ENCODE measurements at places on chromosomes 3 and 15.

DNA sequence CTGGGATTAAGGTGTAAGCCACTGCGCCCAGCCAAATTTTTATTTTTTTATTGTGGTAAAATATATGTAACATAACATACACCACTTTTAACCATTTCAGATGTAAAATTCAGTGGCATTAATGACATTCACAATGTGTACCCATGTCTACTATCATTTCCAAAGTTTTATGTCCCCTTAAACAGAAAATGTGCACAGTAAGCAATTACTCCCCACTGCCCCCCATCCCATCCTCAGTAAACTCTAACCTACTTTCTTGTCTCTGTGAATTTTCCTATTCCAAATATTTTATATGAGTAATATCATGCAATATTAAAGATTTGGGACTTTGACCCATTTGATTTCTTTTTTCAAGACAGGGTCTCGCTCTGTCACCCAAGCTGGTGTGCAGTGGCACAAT is 14.6 kb upstream of the PRRT3 start:
- DNase-seq = no peak

GRCh38 chr15:84023636-84024035 is 211.9 kb upstream of the GOLGA6L4 start:
- no peak for DNase-seq

GRCh38 chr15:66288551-66289185 is 4.7 kb upstream of the DIS3L start:
- DNase-seq = no peak

DNA sequence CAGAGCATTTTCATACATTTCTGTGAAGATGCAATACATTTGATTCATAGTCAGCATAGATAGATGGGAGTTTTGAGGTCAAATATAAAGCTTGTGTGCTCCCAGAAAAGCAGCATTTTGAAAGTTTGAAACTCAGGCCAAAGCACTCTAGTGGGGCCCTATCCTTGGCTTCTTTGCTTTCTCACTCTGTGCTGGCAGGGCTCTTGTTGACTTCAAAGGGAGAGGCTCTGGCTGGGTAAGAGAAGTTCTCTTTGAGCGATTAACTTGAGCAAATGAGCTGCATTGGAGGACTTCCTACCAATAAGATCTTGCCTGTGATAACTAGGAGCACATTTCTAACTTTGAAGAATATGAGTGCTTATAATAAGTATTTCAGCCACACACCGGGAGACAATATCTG is 214.0 kb upstream of the RARB start:
- DNase-seq = no peak

- no peak for DNase-seq
Observed at GRCh38 chr3:191631496-191631895, 170.5 kb downstream of the PYDC2 start.

DNA sequence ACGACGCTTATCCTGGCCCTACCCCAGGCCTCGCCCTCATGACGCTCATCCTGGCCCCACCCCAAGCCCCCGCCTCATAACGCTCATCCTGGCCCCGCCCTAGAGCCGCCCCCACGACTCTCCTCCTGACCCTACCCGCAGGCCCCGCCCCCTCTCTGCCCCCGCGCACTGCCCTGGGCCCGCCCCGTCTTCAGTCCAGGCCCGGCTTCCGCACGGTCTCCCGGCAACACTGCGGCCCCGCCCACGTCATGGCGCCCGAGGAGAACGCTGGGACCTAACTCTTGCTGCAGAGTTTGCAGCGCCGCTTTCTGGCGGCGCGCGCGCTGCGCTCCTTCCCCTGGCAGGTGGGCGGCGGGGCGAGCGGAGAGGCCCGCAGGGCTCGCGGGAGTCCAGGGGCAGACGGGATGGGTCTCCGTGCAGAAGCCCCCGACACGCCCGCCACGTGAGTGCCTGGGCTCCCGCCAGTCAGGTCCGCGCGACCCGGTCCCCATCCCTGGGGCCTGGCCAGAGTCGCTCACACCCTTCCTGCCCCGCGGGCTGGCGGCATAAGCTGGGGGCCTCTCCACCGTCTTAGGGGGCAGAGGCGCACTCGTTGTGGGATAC is 52.5 kb upstream of the ROPN1B start:
- DNase-seq = peak; percentile 93

GRCh38 chr3:61560517-61561373 is 626 bp upstream of the PTPRG start:
- peak; percentile 50 for DNase-seq

DNA sequence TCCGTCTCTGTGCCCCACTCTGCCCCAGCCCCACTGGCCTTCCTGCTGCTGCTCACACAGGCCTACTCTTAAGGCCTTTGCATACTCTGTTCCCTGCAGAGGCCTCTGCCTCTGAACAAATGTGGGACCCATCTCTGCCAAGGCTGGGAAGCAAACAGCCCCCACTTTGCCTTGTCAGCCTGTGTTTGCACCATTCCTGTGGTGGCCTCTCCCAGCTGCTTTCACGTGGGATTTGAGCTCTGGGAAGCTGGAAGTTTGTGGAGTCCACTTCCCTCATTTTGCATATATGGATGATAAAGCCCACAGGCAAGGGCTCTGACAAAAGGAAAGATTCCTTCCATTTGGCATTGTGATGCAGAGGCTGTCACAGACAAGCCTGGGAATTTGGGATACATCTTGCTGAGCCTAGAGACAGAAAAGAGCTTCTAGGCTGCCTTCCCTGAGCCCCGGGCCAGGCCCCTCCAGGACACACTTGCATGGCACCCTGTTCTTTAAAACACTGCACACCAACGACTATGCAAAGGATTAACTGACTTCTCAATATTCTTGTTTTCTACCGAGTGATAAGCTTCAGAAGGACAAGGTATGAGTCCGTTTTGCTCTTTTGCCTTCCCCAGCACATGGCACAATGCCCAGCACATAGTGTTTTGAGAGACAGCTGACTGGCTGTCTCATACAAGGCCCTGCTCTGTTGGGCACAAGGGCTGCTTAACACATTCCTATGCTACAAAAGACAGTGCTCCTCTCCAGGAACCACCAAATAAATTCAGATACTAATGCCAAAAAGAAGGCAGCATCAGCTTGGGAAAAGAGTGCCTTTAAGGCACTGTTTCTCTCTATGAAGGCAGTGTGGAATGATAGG is 120.7 kb upstream of the TOPAZ1 start:
- DNase-seq = no peak

DNA sequence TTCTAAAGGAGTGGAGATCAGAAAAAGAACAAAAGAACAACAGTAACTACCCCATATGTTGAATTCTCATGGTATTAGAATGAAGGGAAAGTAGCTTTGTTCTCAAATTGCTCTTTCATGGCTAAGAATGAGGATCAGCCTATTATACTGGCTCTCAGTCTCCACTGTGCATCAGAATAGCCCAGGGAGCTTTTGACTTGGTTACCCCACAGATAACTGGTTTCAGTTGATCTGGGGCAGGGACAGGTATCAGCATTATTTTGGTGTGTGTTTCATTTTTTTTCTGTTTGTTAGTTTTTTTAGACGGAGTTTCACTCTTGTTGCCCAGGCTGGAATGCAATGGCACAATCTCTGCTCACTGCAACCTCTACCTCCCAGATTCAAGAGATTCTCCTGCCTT is 311.7 kb upstream of the TLE3 start:
- no peak for DNase-seq

- DNase-seq = no peak
Observed at GRCh38 chr15:61449186-61449702, 220.1 kb upstream of the RORA start.

DNA sequence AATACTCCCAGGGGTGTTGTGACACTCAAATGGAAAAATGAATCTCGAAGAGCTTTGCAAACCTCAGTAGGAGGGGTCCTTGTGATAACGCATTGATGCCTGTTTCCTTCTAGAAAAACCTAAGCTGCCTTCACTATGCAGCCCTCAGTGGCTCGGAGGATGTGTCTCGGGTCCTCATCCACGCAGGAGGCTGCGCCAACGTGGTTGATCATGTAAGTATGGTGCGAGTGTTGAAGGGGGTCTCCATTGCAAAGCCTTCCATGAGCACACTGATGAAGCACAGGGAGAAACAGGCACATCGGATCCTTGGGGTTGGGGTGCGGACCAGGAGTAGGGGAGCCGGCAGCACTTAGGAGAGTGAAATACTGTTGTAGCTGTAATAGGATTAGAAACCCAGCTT is 22.3 kb downstream of the ANKDD1A start:
- no peak for DNase-seq

- DNase-seq = no peak
Observed at GRCh38 chr3:141049681-141050080, 1.5 kb upstream of the SPSB4 start.

GRCh38 chr3:89698208-89698830 is 590.9 kb downstream of the EPHA3 start:
- no peak for DNase-seq

GRCh38 chr3:159840703-159841299 is 147.8 kb upstream of the IL12A start:
- no peak for DNase-seq

- no peak for DNase-seq
Observed at GRCh38 chr3:99774467-99774866, 43.2 kb upstream of the CMSS1 start.

DNA sequence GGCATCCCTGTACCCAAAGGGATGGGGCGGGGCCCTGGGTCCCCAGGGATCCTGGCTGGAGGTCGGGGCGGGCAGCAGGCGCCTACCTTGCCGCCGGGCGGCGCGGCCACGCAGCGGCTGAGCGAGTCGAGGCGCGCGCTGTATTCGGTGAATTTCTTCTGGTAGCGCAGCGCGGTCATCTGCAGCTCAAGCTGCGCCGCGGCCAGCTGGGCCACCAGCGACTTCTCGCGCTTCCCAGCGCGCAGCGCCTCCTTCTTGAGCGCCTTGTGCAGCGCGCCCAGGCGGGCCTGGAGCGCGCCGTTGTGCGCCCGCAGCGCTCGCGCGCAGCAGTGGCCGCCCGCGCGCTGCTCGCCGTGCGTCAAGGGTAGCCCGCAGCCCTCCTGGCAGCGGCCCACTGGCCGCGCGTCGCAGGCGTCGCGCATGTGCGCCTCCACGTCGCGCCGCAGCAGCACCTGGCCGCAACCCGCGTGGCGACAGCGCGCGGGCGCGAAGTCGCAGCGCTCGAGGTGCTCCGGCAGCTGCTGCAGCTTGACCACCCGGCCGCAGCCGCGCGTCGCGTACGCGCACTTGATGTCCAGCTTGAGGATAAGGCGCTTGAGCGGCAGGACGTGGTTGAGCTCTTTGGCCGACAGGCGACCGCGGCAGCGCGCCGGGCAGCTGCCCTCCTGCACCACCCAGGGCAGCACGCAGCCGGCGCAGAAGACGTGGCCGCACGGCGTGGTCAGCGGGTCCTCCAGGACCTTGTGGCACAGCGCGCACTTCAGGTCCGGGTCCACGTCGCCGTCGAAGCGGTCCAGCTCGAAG is 522 bp downstream of the PDZRN3 start:
- no peak for DNase-seq

DNA sequence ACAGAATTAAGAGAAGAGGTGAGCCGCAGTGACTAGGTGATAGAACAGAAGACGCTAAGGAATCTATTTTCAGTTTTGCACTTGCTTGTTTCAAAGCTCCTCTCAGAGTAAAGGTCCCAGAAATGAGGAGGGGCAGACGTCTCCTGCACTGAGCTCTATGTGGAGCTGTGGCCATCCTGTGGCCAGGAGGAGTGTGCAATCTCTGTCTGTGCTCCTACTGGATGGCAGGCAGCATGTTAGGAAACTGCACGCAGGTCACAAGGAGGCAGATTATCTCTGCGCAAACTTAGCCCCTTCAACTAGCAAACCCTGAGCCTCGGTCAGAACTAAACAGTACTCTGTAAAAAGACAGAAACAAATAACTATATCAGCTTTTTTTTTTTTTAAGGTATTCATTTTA is 31.1 kb upstream of the PPIB start:
- no peak for DNase-seq

GRCh38 chr3:182349051-182349450 is 444.3 kb upstream of the ATP11B start:
- no peak for DNase-seq

DNA sequence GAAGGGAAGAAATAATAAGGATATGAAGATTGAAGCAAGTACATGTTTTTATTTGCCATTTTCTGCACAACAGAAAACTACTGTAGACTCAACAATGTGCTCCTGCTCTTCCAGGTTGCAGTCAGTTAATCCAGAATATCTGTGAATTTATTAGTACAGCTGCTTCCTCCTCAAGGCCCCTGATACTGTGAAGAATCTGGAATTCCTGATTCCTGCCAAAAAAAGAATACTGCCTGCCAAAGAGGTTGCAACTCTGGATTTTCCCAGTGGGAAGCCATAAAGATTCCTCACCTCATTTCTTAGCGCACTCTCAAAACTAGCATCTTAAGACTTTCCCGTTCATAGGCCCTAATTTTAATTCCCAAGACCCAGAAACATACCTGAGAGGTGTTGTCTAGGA is 33.6 kb upstream of the LRRC3B start:
- DNase-seq = no peak

GRCh38 chr3:59531066-59531745 is 481.4 kb upstream of the CFAP20DC start:
- no peak for DNase-seq

DNA sequence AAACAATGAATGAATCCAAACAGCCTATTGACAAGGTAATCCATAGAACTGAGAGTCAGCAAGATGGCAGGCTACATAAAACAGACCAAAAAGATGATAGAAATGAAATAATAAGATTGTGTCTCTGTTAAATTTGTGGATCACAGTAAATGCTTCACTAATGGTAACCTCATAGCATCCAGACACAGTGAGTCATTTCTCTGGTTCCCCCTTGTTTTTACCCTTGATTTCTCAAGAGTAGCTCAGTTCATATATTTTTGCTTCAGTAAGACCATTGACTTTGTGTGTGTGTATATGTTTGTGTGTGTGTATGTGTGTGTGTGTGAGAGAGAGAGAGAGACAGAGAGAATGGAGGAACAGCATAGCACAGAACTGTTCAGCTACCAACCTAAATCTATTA is 546.9 kb downstream of the RBMS3 start:
- DNase-seq = no peak

DNA sequence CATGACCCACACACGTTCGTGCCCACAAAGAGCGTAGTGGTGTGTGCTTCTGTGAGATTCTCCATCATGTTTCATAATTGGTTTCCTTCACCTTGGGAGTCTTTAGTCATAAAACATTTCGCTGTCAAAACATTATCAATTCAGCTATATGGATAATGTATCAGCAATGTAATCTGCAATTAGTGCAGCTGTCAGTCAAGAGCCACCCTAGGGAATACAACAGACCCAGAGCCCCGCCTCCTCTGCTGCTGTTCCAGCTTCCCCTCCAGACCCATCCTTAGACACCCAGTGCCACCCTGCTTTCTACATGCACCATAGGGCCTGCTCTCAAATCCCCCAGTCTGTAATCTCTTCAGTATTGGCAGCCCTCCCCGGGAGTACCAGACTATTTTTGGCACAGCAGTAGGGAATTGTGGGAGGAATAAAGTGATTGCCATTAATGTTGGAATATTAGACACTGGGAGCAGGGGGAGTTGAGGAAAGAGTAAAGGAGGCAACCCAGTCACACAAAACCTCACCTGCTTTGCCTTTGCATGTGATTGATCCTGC is 31.5 kb upstream of the C3orf80 start:
- no peak for DNase-seq

- DNase-seq = no peak
Observed at GRCh38 chr3:72279068-72279604, 494.2 kb upstream of the PROK2 start.

DNA sequence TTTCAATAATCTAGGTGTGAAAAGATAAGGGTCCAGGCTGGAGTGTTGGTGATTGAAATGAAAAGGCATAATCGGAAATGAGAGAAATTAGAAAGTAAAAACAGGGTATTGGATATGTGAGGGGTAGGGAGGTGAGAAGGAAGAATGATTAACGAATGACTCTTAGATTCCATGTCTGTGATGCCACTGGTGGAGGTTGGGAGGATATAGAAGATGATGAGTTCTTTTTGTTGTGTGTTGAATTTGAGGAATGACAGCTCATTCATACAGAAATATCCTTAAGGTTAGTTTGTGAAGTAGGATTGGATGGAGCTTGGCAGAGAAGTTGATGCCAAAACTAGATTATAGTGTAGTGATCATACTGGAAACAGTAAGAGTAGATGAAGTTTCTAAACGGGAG is 72.2 kb upstream of the CCNL1 start:
- DNase-seq = no peak
